Activated CD4-positive, alpha-beta T cell treated with anti-CD3 and anti-CD28 coated beads, Interleukin-10, Interleukin-2, amounts not matched to agents 100 ng/mL and 50 ng/mL, durations not matched to agents 16 hours and 8 hours (primary cell): ENCODE measurements at places on chromosomes 5 and 9.

DNA sequence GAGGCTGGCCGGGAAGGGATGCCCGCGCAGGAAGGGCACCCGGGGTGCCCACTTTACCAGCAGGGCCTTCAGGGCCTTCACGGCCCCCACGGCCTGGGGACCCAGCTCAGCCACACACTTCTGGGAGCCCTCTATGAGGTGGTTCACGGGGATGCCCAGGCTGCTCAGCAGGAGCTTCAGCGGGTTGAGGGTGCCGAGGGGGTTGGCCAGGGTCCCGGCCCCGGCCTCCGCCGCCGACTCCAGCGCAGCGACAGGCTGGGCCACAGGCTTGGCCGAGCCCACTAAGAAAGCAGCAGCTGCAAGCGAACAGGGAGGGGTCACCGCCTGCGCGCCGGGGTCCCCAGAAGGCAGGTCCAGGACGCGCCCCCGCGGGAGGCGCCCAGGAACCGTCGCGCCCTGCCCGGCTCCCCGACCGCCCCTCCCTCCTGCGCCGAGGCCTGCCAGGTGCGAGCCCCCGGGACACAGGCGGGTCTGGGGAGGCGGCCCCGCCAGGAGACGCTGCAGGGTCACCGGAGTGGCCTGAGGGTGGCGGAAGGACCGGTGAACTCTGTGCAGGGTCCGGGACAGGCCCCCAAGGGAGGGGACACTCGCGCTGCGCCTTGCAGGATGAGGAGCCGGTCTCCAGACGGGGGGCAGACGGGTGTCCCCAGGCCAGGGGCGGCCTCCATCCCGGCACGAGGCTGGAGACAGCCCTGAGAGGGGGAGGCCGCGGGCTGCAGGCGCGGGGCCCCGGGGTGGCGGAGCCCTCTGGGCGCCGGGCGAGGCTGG, 572 bp downstream of the SCGB3A1 start:
- no peak for DNase-seq

DNA sequence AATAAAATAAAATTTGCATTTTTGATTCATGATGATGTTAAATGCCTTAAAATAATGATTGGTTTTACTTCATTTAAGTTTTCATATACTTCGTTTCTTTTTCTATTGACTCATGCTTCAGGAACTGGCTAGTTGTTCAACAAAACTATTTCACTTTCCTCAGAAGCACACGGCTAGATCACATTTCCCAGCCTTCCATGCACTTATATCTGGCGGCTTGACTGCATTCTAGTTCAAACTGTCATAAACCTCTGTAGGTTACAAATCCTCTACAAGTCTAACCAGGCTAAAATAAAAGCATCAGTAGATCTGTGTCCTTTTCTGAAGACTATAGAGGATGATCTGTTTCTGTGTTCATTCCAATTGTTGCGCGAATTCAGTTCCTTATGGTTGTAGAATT, 46.3 kb upstream of the CNTLN start:
- DNase-seq, result no peak

GRCh38 chr5:136073714-136074529, 45.1 kb downstream of the TGFBI start:
- DNase-seq, result no peak

GRCh38 chr9:4382722-4383317, 83.0 kb upstream of the GLIS3 start:
- DNase-seq, result no peak

DNA sequence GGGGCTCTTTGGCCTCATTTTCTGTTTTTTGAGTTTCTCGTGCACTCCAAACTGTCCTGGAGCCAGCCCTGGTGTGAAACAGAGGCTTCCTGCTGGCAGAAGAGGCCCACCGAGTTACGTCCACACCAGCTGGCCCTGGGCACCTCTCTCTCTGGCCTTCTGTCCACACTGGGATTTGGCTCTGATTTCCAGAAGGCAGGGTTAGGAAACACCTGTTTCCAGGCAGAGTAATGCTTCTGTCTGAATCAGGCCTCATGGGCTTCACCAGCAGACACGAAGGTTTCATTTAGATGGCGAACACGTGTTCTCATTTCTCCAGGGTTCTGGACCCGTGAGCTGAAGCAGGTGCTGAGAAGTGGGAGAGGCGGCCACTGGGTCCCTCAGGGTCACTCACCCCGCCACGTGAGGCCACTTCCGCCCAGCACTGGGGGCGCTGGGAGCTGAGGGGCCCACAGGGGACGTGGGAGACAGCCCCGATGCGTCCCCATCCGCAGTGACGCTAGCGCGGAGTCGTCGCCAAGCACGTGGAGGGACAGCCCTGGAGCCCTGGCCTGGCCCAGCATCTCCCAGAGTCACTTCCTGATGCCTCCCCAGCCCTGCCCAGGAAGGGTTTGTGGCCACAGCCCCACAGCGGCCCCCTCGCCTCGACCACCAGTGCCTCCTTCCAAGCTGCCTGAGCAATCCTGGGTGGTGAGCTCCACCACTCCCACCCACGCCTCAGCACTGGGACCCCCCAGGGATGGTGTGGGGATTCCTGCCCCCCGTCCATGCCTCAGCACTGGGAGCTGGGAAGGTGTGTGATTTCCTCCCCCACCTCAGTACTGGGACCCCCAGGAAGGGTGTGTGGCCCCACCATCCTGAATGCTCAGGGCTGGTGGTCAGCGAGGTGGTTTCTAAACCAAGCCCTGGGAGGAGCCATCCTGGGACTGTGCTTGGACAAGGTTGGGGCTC, 4.9 kb upstream of the LRRC14B start:
- no peak for DNase-seq

- no peak for DNase-seq
Observed at GRCh38 chr9:76082057-76082456, 191.6 kb downstream of the PCSK5 start.

DNA sequence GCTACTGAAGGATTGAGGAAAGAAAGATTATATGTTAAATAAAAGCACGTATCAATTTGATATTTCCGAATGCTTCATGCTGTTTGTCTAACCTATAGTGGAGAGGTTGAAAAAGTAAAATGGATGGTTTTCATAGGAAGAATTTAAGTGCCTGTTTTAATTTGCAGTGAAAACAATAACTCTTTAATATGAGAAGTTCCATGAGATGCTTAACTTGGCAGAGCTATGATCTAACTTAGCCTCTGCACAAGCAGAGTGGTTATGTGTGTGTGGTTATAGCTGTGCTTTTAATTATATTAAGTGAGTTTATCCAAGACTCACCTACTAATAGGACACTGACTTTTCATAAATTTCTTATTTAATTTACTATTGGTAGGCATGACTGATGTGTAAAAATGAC, 57.4 kb downstream of the AOPEP start:
- no peak for DNase-seq

- DNase-seq, result no peak
Observed at GRCh38 chr5:173893192-173893561, 5.0 kb downstream of the CPEB4 start.

- no peak for DNase-seq
Observed at GRCh38 chr9:128276574-128277270, 646 bp downstream of the SWI5 start.

DNA sequence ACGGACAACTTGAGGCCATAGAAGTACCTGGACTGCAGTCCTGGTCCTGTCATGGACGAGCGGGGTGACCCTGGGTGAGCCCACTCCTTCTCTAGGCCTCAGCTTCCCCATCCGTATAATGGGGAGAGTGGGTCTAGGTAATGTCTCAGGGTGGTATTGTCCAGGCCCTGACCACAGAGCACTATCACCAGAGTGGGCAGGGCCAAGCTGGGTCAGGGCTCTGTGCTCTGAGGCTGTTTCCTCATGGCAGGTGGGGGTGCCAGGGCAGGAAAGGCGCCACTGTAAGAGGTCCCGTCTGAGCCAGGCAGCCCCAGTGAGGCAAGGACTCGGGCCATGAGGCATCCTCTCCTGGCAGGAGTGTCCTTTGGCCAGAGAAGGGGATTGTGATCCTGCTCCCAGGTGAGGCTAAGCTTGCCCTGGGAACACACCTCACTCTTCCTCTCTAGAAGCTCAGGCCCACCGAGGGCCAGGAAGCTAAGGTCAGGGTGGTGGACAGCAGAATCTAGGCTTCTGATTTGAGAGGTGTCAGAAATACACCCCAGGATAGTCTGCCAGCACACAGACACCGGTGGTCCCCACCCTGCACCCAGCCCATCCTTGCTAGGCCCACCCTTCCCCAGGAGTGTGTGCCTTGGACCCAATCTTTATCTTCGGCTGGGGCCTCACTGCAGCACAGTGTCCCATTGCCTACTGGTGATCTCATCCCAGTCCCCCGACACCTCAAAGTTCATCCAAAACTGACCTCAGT, 1.5 kb upstream of the MYOZ3 start:
- DNase-seq, result no peak

- no peak for DNase-seq
Observed at GRCh38 chr5:151028717-151029116, 8.3 kb downstream of the GPX3 start.
